ENCODE measurements at places on chromosomes 2 and 18. TPM values are rescaled to one million over a fixed set of nuclear protein-coding genes. Genes with fewer than 3 reads are reported as not detected.

Gene GPR39
- total RNA-seq, result 0.63 TPM

Gene WDR12
- 183 TPM for total RNA-seq

GRCh38 chr2:240903191-240904060 lies 2.7 kb upstream of the CROCC2 start:
- no peak for DNase-seq

- DNase-seq, result peak; percentile 76
These were observed 25.4 kb upstream of the SLC66A3 start for GRCh38 chr2:11129598-11130449.

DNA sequence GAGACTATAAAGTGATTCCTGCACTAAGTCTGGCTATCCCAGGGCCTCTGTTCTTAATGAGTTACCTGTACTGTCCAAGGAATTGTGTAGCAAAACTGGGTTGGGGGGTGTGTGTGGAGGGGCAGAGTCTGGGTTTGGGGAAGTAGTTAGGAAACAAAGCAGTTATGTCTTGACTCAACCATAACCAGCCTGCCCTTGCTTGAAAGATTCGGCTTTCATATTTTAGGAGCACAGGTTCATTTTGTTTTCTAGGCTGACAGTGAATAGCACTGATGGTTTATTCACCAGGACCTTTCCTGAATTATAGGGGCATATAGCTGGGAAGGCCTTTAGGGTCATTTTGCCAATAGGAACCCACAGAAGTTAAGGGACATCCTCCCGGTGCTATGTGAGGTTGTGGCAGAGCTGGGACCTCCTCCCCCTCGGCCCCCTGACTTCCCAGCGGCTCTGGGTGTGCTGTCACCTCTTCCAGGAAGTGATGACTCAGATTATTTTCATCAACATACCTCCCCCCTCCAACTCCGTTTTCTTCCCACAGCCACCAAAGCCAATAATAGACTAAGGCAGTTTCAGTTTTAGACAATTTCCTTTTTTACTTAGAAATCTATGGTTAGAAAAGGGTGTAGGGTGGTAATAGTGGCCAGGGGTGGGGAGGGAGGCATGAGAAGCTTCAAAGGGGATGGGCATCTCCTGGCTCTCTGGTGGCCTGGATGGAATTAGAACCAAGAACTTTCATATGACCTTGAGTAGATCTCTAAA lies 44.8 kb downstream of the SETBP1 start:
- no peak for DNase-seq

GRCh38 chr2:136255648-136256461 lies 137.9 kb upstream of the CXCR4 start:
- no peak for DNase-seq

- no peak for DNase-seq
These were observed 57.7 kb downstream of the HAUS1 start for GRCh38 chr18:46161703-46162396.

DNA sequence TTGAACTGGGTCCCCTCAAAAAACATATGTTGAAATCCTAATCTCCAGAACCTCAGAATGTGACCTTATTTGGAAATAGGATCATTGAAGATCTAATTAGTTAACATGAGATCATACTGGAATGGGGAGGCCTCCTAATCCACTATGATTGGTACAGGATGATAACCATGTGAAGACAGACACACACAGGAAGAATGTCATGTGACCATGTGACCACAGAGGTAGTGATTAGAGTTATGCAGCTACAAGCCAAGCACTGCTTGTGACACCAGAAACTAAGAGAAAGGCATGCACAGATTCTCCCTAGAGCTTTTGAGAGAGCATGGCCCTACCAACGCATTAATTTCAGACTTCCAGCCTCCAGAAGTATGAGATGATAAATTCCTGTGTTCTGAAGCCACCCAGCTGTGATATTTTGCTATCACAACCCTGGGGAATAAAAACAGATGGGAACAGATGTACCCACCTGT lies 47.0 kb upstream of the TGIF1 start:
- DNase-seq, result no peak

Measured in H1 (cell line).